ENCODE measurements at places on chromosomes 1 and 21. TPM values are rescaled to one million over a fixed set of nuclear protein-coding genes. Genes with fewer than 3 reads are reported as not detected.

Gene C2CD4D
- not detected for total RNA-seq

DNA sequence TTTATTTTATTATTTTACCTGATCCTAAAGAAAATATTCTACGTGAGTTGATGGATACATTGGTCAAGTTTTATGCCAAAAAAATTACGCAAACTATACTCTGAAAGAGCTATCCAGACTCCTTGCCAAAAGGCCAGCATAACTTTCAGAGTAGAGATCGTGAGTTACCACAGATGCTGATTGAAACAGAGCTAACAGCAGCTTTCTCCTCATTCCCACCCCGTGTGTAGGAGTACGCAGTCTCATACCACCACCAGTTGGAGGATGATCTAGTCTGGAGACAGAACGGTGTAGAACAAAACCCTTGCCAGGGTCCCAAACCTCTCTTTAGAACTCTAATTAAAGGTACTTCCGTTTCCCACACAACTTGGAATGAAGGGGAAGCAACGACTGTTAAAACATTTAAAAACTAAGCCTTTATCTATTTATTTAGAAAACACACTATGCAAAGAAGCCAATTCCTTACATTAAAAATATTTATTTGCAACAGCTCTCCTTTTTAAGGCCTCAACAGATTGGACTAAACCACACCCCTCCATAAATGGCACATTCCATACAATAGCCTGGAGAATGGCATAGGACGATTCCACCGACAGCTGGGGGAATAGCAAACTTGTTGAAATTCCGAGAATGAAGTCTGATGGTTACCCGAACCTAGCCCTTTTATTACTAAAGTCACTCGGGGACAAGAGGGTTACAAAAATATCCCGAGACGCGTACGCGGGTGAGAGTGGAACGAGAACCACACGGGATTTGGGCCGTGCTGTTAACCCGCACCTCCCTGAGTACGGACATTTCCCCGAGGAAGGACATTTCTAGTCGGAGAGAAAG is 1.4 kb downstream of the NUCKS1 start:
- DNase-seq, result peak; percentile 43

GRCh38 chr1:245211035-245211749 is 56.4 kb downstream of the KIF26B start:
- DNase-seq, result no peak

Gene CAPN8
- total RNA-seq, result 17.5 TPM

GRCh38 chr1:22444856-22445255 is 6.8 kb upstream of the ZBTB40 start:
- no peak for DNase-seq

Gene INKA2
- total RNA-seq, result 7.3 TPM

- no peak for DNase-seq
These were observed 701.8 kb upstream of the CXADR start for GRCh38 chr21:16811011-16811410.

DNA sequence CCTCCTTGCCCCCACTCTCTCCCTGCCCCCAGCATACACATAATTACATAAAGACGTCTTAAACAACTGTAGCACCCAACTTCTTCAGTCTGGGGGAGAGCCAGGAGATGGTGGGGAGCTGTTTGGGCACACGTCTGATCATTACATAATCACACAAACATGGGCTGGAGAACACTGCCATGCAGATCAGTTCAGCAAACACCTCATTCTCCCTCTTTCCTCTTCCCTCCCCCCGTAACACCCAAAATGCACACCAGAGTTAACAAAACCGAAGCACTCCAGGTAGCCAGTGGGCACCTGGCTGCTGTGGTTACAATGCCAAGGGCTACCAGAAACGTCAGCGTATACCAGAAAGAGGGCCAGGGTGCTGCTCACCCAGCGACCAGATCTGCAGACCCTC is 1.6 kb downstream of the HIVEP3 start:
- DNase-seq, result no peak

GRCh38 chr1:182677397-182678098 is 6.8 kb downstream of the RGS8 start:
- DNase-seq, result no peak

Gene PADI4
- 0.27 TPM for total RNA-seq

DNA sequence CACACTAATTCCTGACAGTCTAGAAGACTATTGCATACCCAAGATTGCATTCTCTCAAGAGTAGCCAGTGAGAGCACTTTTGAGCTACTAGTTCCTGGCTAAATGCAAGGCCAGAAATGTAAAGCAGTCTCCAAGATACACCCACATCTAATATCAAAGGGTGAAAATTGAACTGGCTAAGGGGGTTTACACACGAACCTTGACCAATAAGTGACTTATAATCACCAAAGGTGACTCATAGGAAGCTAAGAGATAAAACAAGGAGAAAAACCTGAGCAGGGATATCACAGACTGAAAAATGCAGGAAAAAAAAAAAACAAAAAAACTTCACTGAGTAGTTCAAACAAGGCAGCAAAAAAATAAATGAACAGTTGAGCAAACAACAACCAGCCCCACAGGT is 172.2 kb upstream of the RRP15 start:
- no peak for DNase-seq

Gene SPRR3
- not detected for total RNA-seq

GRCh38 chr1:100569888-100570287 is 31.9 kb downstream of the GPR88 start:
- DNase-seq, result no peak

Gene WDR64
- total RNA-seq, result not detected

DNA sequence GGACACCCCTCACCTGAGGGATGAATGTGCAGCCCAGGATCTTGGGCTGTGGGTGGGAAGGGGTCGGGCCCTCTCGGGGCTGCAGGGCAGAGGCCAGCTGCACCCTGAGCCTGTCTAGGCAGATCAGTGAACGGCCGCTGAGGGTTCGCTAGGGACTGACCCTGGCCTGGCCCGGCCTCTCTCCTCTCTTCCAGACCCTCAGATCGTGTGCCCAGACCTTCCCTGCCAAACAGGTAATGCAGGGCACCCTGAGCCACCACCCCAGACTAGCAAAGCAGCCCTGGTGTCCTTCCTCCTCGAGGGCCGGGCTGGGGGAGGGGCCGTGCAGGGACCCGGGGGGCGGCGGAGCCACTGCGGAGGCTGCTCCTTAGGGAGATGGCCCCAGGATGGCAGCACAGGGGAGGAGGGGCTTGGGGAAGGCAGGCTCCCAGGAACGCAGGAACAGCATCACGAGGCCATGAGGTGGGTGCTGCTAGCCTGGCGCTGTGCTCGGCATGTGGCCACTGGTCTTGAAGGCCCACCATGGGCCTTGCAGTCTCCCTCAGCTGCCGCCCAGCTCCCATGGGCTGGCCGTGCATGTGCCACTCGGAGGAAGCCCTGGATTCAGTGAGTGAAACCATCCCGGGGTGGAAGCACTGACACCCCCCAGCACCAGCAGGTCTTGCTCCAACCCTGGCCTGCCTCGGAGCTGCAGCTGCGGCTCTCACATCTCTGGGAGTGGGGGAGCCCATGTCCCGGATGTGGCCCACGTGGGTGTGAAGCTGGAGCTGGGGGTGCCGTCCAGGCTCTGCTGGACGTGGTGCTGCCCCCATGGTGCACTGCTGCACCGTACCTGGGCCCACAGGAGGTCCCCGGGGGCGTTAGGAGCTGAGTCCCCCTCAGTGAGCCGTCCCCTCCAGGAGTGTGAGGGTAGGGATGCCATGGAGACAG is 28.7 kb downstream of the COL6A2 start:
- no peak for DNase-seq

Gene KIF17
- total RNA-seq, result 0.68 TPM

GRCh38 chr1:1364266-1364665 is 5.9 kb upstream of the MXRA8 start:
- DNase-seq, result no peak

DNA sequence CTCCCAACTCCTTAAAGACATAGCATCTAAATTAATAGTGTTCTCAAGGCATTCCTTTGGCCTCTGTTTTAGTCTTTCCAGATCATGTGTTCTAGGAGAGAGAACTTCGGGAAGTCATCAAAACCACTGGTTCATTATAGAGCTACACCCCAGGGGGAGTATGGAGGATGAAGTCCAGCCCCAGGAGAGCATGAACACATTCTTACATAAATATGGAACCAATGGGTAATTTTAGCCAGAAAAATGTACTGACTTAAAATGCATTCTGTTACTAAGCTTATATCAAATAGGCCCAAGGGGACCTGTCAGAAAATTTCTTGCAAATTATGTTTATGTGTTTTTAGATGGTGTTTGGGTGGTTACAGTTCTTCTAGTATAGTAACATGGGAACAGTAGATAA is 165.2 kb downstream of the NTMT2 start:
- no peak for DNase-seq

- DNase-seq, result no peak
These were observed 84.2 kb downstream of the SPATA46 start for GRCh38 chr1:162292422-162292849.

DNA sequence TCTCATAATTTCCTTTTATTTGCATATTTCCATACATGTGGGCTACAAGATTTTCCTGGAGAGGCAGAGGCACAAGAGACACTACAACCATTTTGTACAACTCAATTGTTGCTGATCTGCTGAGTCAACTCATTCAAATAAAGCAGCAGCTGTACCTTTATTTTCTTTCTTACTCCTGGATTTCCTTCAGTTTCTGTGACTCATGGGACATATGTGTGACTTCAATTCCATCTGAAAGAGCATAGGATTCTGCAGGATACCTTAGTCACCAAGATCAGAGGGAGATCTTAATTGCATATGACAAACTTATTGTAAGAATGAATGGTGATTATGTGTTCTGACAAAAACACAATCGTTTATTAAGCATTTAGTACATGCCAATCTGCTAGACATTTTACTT is 2219.4 kb downstream of the NCAM2 start:
- DNase-seq, result no peak

DNA sequence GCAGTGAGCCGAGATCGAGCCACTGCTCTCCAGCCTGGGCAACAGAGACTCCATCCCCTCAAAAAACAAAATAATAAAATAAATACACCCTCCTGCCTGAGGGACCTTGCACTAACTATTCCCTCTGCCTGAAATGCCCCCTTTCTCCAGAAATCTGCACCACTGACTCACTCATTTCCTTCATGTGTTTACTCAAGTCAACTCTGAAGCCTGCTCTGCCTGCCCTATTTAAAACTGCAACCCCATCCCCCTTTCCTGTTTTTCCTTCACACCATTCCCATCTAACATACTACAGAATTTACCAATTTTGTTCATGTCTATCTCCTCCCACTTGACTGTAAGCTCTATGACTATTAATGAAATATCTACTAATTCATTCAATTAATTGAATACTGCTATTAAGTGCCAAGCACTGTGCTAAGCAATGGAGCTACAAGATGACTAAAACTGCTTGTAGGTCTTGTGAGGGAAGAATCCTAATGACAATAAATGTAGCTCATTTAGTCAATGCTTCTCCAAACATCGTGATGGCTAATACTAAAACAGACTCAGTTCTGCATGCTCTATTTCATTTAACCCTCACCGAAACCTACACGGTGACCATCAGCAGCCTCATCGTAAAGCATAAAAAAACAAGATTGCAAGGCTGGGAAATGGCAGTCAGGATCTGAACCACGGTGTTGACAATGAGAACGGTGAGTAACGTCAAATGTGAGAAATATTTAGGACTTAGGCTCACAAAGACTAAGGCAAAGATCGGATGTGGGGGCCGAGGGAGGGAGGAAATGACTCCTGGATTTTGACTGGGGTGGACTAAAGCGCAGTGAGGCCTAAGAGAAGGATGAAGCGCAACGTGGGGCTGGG is 749 bp upstream of the TMEM39B start:
- DNase-seq, result no peak

GRCh38 chr1:116881879-116882520 is 27.7 kb upstream of the PTGFRN start:
- DNase-seq, result no peak

GRCh38 chr1:212401042-212401441 is 13.6 kb downstream of the PACC1 start:
- no peak for DNase-seq

DNA sequence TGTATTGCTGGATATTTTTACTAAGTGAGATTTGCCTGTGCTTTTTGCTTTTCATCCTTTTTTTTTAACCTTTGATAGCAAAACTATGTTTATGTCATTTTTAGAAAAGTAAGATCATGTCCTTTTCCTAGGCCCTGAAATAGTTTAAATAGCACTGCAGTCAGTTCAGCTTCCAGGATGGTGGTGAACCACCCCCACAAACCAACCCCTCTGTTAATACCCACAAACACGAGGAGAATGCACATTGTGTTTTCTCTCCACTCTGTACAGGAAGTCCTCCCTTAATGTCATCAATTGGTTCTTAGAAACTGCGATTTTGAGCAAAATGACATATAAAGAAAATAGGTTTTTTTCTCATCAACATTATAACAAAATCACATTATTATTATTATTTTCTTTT is 117.7 kb upstream of the DSCAM start:
- no peak for DNase-seq

DNA sequence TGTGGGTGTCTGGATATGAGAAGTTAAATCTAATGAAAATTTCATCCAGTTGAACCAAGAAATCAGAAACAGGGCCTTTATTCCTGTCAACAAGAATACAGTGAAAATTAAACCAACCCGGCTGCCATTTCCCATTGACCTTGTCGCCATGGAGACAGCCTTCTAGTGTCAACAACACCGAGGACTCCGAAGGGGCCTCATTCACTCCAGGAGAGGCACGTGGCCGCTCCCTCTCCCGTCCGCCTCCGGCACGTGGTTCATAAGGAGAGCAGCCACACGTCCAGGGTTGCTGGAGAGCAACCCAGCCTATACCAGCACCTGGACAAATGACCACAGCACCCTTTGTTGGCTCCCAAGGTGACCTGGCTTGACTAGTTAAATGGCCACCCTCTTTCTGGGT is 120.3 kb upstream of the VAMP3 start:
- DNase-seq, result no peak

DNA sequence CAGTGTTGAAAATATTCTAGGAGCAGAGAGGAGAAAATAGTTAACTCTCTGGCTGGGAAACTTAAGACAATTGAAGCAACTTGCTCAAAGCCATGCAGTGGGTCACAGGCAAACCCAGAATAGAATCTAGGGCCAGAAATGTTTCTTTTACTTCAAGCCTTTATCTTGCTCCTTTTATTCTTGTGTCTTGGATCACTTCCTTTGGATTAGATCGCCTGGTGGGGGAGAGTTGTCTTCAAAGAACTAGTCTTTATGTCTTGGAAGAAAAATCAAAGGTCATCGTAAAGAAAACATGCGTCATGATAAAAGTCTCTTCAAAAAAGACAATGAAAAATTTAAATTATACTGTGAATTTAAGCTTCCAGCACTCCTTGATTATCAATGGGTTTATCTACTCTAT is 493.6 kb upstream of the USP24 start:
- DNase-seq, result no peak

DNA sequence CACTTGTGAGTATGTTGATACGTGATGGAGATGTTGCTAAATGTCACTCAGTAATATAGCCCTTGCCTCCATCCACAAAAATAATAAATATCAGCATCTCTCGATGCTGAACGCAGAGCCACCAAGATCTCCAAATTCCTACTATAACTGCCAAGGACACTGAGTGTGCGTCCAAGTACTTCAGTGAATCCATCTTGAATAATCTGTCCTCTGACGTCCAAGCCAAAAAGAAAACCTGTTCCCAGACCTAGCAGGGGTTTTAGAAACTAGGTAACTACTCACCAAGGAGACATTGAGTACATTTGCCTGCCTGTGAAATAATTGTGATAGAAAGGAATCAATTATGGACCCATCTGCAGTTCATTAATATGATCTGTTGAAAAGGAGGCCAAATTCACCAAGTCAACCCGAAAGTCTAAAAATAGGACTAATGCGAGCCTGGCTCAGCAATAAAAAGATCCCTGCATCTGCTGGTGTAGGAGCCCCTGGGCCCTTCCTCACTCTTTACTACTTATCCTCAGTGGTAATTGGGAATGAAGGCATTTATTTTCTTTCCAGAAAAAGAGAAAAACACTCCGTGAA is 226.9 kb upstream of the IRF2BP2 start:
- DNase-seq, result no peak

GRCh38 chr1:85936470-85936869 is 220.1 kb downstream of the COL24A1 start:
- DNase-seq, result no peak

Gene LGR6
- 76.6 TPM for total RNA-seq
